NCI-H1436 (cell line): ENCODE measurements at places on chromosomes 16 and 17.
A peak's percentile ranks its signal among the peaks of the same experiment; 100 is the strongest.

GRCh38 chr16:53913099-53913870 is 209.3 kb downstream of the FTO start:
- no peak for DNase-seq

DNA sequence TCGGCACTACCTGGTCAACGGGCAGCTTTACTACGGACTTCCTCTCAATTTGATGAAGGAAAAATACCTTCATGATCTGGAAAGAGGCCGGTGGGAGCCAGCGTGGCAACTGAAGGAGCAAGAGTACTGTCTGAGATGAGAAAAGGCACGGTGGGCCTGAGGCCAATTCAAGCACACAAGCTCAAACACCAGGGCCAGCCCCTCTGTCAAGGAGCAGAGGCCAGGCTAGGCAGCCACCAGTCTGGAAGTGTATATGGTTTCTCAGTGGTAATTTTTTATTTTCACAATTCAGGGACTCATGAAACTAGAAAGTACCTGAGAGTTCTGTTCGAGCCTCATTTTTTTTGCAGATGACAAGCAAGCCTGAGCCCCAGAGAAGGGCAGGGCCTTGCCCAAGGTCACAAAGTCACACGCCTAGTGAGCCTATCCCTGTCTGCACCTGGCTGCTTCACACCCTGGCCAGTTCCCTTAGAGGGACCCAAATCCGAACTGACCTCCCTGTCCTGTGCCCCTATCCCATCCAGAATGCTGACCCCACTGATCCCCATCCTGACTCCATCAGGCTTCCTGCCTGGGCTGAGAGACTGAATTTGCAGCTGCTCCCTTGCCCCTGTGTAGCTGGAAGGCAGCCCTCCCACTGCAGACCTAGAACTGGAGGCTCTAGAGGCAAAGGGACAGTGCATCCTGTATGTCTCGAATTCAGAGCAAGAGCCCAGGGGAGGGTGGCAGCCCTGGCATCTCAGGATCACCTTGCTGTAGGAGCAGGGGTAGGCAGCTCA is 4.8 kb upstream of the TBX2 start:
- DNase-seq: no peak

DNA sequence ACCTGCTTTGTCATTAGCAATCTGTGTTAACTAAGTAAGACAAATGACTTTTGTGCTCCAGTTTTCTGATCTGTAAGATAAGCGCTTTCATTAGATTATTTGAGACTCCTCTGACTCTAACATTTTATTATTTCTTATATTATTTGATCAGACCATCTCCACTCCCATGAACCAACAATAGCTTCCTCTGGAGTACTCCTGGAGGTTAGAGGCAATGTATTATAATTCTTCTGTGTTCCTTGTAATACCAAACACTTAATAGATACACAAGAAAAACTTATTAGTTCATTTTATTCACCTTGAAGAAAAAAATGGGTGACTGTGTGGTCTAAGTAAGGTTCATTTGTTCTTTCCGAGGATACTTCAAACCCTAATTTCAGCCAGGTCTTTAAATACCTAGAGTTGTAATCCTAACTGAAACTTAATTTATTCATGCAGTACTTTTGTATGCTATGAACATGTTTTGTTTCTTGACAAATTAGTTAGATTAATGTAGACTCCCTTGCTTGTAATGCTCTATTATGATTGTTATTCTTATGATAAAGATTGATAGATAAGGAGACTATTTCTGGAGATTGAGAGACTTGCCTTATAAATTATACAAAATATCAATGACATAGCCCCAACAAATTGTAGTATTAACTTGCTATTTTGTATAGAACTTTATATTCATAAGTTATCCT is 53.9 kb downstream of the NQO1 start:
- no peak for DNase-seq

DNA sequence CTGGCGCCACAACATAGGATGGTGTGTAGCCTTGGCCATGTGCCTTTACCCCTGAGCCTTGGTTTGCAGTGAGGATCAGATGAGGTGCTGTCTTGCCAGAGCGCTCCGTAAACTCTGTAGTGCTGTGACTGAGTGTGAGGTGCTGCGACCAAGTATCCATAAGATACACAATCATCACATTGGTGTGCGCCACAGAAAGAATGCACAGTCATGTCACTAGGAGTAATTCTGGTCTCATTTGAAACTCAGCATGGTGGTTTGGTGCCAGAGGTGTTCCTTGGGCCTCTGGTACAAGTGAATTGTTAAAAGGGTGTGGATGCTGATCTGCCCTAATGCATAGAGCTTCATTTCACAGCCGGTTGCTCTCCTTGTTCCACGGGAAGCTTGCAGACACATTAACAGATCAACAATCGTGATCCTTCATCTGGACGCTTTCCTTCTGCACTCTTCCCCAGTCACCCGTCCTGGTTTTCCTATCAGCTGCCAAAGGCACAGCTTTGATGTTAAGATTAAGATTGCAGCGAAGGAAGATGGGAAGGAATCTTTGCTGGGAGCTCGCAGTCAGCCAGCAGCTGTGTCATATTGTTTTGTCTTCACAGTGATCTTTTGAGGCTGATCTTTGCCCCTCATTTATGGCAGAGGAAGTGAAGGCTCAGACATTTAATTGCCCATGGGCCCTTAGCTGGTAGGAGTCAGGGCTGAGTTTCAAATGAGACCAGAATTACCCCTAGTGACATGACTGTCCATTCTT is 79.1 kb downstream of the KSR1 start:
- no peak for DNase-seq

GRCh38 chr16:50292566-50292948 is 26.2 kb downstream of the ADCY7 start:
- no peak for DNase-seq

- no peak for DNase-seq
Observed at GRCh38 chr17:63649813-63650212, 27.6 kb downstream of the MAP3K3 start.

GRCh38 chr16:54591816-54592246 is 305.2 kb upstream of the IRX3 start:
- DNase-seq: no peak

- no peak for DNase-seq
Observed at GRCh38 chr17:42895185-42895555, 5.4 kb upstream of the G6PC1 start.

DNA sequence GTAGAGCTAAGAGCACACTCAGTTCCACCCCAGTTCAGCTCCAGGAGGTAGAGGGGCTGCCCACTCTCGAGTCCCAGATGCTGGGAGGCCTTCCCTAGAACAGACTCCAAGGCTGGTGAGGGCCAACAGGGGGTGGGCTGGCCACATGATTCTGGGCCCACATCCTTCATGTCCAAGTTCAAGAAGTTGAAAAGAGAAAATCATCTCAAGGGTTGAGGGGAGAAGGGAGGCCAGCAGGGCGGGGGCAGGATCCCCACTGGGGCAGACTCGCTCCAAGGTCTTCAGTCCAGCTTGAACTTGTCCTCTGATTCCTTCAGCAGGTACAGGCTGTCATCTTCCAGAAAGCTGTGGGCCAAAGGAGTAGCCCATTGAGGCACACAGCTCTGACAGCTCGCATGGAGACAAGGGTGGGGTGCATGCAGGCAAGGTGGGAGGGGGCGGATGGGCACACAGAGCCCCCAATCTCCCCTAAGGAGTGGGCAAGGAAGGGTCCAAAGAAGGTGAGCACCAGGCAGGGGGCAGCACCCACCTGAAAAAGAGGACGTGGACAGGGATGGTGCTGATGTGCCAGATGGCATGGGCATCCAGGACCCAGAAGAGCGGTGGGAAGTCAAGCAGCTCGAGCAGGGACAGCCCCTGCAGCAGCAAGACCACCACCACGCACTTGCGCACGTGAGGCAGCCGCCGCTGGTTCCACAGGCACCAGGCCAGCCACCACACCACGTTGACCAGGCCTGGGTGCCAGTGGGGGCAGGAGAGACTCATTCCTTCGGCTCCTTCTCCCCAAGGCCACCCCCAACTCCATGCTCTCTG is 4.5 kb downstream of the PNMT start:
- DNase-seq: no peak

GRCh38 chr16:58378401-58378800 is 13.9 kb upstream of the GINS3 start:
- no peak for DNase-seq

GRCh38 chr17:4082136-4082924 is 60.5 kb downstream of the ZZEF1 start:
- no peak for DNase-seq

- no peak for DNase-seq
Observed at GRCh38 chr16:69319826-69320739, 8.9 kb downstream of the VPS4A start.

GRCh38 chr17:79579074-79579800 is 31.6 kb downstream of the RBFOX3 start:
- DNase-seq: no peak

- DNase-seq: no peak
Observed at GRCh38 chr17:46179375-46179999, 13.7 kb downstream of the KANSL1 start.

DNA sequence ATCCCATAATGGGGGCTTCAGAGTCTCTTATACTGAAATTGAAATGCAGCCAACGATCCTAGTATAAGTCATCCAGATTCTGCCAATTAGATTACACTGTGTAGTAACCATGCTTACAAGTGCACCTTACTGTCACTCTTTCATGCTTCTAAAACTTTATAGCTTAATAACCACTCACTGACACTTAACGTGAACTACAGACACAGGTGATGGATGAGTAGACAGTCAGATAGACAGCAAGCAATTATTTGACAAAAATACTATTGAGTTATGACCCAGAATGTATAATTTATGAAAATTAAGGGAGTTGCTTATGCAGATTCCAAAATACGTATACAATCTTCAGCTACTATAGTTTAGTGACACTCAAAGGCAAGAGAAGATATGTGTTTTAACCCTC is 6.3 kb downstream of the CDH8 start:
- no peak for DNase-seq

DNA sequence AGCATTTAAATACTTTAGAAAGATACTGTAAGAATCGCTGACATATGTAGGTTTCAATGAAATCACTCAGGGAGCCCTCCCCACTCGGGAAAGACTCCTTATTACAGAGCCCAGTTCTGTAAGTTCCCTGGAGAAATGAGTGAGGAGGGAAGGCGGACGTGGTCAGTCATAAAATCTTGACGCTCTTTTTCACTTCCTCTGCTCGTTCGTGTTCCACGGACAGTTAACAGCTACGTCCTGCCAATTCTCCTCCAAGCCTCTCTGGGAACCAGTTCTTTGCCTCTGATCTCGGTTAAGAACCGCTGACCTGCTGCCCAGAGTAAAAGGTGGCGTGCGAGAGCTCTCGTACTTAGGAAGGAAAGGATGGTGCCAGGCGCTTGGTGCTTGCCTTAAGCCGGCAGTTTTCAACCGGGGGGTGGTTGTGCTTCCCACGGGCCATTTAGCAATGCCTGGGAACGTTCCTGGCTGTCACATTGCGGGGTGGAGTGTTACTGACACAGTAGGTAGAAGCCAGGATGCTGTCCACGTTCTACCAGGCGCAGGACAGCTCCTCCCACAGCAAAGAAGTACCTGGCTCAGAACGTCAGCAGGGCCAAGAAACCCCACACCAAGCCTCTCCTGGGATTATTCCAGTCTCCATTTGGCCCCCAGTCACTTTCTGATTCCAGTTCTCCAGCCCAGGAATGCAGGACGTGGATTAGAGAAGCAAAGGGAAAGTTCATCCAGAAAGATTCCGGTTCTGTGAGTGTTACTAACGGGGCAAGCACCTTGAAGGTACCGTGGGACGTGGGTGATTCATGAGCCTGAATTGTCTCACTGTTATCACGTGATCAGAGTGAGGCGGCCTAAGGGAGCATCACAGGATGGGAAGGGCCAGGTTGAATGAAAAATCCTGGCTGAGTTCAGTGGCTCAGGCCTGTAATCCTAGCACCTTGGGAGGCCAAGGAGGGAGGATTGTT is 87.7 kb downstream of the MRM3 start:
- DNase-seq: no peak

- DNase-seq: no peak
Observed at GRCh38 chr17:43628089-43628650, 33.6 kb downstream of the MEOX1 start.

GRCh38 chr16:12095275-12096156 is 119.0 kb downstream of the SNX29 start:
- peak; percentile 53 for DNase-seq

DNA sequence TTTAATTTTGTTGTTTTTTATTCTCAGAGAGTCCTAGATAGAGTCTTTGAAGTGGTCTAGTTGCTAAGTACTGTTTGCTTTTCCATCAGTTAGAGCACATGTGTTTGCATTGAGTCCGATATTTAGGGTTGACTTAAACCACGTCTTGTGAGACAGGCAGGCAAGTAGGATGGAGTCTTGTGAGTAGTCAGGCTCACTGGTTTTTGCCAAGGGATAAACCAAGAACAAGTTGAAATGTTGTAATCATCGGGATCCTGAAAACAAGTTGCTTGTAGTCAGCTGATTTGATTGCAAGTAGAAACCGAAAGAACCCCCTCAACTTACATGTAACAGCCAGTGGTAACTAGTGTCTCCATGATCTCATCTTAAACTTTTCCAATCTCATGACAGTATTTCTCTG is 17.2 kb downstream of the ATP6V0A1 start:
- no peak for DNase-seq

DNA sequence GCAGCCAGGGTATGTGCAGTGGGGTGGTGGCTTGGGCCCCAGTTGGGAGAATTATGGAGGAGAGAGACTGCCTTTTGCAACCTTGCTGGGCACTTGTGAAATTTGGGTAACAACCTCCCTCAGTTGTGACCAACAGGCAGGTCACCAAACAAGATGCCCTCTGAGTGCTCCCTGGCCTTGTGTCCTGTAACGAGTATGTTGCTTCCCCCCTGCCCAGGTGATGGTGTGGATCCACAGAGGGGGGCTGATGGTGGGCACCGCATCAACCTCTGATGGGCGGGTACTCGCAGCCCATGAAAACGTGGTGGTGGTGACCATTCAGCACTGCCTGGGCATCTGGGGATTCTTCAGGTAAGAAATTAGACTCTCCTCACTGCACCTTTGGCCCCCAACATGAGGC is 74.3 kb downstream of the SLC6A2 start:
- no peak for DNase-seq

DNA sequence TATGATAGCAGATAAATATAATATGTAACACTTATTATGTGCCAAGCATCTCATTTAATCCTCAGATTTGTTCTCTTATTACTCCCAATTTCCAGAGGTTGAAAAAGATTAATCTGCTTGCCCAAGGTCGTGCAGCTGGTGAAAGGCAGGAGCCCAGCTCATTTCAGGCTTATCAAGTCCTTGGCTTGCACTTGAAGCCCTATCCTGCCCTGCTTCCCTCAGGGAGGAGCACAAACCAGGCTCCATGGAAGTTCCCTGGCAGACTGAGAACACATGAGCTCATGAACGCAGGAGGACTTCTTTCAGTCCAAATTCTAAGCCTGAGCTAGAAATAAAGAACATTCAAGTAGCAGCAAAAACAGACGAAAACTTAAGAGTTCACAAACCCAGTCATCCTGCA is 74.8 kb downstream of the USP31 start:
- DNase-seq: no peak

GRCh38 chr16:64705443-64705842 is 416.4 kb downstream of the CDH11 start:
- DNase-seq: no peak

GRCh38 chr17:58328195-58329034 is at the start of gene TSPOAP1:
TSS of gene TSPOAP1 (minus strand) at chr17:58328795. CDS start at chr17:58327920, 875 bp downstream.
- DNase-seq: no peak

- no peak for DNase-seq
Observed at GRCh38 chr17:50257676-50258224, 16.5 kb upstream of the TMEM92 start.
